ENCODE measurements at places on chromosomes 2 and 18.

- no peak for DNase-seq
Measured at GRCh38 chr2:17422061-17422460, 96.2 kb downstream of the RAD51AP2 start.

DNA sequence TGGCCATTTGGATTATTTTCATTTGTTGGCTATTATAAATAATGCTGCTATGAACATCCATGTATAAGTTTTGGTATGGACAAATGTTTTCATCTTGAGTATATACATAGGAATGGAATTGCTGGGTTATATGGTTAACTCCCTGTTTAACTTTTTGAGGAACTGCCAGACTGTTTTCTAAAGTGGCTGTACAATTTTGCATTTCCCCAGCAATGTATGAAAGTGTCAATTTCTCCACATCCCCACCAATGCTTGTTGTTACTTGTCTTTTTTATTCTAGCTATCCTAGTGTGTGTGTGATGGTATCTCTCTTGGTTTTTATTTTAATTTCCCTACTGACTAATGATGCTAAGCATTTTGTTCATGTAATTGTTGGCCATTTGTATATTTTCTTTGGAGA is 90.6 kb upstream of the CYP26B1 start:
- DNase-seq = no peak

GRCh38 chr2:179862898-179863458 is 1.6 kb upstream of the ZNF385B start:
- DNase-seq = no peak

- no peak for DNase-seq
Measured at GRCh38 chr2:179703702-179704101, 157.7 kb downstream of the ZNF385B start.

DNA sequence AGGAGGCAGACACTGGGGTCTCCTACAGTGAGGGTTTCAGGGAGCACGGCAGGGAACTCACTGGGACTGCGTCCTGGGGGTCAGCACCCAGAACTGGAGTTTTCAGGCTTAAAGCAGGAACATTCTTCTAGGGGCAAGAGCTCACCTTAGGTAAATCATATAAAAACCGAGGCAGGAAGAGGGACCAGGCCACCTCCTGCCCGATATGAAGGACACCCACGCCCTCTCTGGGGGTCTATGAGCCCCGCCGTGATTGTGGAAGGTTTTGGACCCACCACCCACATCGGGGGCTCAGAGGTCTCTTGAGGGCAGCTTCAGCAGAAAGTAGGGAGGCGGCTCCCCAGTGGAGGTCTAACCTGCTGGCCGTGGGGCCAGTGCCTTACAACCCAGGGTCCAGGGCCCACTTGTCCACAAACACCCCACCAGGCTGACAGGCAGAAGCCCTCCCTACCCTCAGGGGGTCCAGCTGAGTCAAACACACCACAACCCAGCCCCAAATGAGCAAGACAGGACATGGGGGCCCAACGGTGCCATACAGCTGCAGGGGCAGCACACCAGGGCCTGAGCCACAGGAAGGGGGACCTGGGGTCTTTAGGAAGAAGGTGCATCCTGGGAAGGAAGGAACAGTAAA is 25.3 kb downstream of the CROCC2 start:
- no peak for DNase-seq

DNA sequence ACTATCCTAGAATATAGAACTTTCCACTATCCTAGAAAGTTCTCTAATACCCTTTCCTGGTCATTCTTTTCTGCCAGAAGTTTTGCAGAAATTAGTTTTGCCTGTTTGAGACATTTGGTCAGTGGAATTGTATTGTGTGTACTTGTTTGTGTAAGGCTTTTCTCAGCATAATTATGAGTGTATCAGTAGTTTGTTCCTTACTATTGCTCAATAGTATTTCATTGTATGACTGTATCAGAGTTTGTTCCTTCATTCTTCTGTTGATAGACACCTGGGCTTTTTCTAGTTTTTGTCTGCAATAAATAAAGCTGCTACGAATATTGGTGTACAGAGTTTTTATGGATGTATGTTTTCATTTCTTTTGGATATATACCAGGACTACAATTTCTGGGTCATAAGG is 27.2 kb downstream of the CCDC138 start:
- DNase-seq = no peak

GRCh38 chr2:239684996-239685395 is 284.2 kb upstream of the HDAC4 start:
- no peak for DNase-seq

DNA sequence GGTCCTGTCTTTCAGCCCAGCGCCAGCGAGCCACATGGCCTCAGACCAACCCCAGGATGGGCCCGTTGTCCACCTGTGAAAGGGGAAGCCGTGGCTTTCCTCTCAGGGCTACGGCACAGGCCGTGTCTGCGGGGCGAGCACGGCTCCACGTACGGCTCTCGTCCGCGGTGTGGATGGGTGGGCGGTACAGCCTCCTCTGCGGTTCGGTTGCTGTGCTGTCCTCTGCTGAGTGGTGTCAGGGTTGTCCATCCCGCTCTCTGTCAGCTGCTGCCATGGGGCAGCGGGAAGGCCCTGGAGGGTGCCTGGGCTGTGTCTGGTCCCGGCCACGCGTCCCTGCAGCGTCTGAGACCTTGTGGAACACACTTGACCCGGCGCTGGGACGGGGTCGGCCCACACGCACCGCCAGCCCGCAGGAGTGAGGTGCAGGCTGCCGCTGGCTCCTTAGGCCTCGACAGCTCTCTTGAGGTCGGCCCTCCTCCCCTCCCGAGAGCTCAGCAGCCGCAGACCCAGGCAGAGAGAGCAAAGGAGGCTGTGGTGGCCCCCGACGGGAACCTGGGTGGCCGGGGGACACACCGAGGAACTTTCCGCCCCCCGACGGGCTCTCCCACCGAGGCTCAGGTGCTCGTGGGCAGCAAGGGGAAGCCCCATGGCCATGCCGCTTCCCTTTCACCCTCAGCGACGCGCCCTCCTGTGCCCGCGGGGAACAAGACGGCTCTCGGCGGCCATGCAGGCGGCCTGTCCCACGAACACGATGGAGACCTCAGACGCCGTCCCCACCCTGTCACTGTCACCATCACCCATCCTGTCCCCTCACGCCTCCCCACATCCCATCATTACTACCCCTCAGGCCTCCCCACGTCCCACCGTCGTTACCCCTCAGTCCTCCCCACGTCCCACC is 128.7 kb downstream of the NFATC1 start:
- peak; percentile 67 for DNase-seq

DNA sequence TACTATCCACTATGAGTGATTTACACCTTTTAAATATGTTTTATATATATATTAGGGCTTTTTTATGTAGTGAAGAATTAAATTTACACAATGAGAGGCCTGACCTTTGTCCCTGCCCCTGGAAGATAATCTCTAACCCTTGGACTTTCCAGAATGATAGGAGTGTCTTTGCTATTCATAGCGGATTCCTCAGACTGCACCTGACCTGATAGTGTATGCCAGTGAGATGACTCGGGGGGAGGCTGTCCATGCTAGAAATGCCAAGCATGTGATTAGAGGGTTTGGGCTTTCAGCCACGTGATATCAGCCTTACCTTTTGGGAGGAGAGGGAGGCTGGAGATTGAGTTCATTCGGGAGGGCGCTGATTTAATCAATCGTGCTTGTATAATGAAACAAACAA is 44.1 kb upstream of the LHCGR start:
- no peak for DNase-seq

- DNase-seq = no peak
Measured at GRCh38 chr2:138724729-138725459, 55.3 kb downstream of the NXPH2 start.

- DNase-seq = no peak
Measured at GRCh38 chr2:195352581-195352980, 304.4 kb upstream of the SLC39A10 start.

- DNase-seq = no peak
Measured at GRCh38 chr18:12943215-12943614, 4.6 kb upstream of the SEH1L start.

DNA sequence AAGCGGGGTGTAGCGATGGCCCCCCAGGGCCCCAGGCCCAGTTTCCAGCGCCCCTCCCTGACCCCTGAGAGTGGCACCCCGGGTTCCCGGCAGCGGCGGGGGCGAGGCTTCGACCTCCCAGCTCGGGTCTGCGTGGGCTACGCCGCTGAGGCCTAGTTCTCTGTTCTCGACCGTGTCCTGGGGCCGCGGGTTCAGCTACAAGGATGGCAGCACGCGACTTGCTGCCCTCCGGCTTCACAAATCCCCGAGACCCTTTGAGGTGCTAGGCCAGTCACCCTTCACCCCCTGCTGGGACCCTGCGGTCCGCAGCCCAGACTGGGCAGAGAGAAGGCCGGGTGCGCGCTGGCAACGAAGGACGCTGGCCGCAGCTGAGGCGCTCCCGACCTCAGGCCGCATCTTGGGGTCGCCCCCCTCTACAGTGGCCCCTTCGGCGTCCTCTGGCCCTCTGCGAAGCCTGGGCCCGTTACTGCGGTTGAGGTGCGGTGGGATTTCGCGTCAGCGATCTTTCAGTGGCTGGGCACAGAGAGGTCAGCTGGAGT is 1.2 kb downstream of the OTX1 start:
- no peak for DNase-seq

DNA sequence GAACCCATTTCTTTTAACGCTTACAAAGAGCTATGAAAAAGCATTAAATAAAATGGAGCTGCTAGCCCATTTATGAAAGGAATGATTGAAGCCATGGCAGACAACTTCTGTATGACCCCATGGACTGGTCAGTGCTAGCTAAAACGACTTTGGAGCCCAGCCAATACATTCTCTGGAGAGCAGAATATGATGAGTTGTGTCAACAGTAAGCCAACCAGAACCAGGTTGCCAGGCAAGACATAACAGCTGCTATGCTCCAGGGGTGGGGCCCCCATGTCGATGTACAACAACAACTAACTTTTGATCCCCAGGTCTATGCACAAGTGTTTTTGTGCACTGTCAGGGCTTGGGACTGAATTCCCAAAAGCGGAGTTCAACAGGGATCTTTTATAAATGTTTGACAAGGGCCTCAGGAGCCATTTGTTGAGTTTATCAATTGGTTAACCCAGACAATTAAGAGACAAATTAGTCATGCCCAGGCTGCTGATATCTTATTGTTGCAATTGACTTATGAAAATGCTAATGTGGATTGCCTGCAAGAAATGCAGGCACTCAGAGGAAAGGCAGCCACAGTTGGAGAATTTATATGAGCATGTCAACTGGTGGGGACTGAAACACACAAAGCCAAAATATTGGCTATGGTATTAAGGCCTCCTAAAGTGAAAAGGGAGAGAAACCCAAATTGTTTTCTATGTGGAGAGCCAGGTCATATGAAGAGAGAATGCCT is 64.6 kb upstream of the MYO3B start:
- no peak for DNase-seq

GRCh38 chr18:48676756-48677368 is 138.0 kb downstream of the CTIF start:
- DNase-seq = peak; percentile 39

GRCh38 chr2:74573747-74574562 is 19.4 kb downstream of the DOK1 start:
- no peak for DNase-seq

Data from T-cell (primary cell).